ENCODE measurements at places on chromosomes 5 and 9. TPM values are rescaled to one million over a fixed set of nuclear protein-coding genes. Genes with fewer than 3 reads are reported as not detected.

Gene IL5
- total RNA-seq: not detected

Gene IL13
- 0.24 TPM for total RNA-seq

Gene DMGDH
- 2.6 TPM for total RNA-seq

Gene SLC6A7
- 0.16 TPM for total RNA-seq

All from hair follicle dermal papilla cell (primary cell).